ENCODE measurements at places on chromosomes 7 and 10.
A peak's percentile ranks its signal among the peaks of the same experiment; 100 is the strongest.

GRCh38 chr10:118800920-118801319 lies 46.1 kb upstream of the CACUL1 start:
- DNase-seq, result no peak

- DNase-seq, result no peak
Observed at GRCh38 chr7:133060004-133060403, 21.9 kb downstream of the CHCHD3 start.

DNA sequence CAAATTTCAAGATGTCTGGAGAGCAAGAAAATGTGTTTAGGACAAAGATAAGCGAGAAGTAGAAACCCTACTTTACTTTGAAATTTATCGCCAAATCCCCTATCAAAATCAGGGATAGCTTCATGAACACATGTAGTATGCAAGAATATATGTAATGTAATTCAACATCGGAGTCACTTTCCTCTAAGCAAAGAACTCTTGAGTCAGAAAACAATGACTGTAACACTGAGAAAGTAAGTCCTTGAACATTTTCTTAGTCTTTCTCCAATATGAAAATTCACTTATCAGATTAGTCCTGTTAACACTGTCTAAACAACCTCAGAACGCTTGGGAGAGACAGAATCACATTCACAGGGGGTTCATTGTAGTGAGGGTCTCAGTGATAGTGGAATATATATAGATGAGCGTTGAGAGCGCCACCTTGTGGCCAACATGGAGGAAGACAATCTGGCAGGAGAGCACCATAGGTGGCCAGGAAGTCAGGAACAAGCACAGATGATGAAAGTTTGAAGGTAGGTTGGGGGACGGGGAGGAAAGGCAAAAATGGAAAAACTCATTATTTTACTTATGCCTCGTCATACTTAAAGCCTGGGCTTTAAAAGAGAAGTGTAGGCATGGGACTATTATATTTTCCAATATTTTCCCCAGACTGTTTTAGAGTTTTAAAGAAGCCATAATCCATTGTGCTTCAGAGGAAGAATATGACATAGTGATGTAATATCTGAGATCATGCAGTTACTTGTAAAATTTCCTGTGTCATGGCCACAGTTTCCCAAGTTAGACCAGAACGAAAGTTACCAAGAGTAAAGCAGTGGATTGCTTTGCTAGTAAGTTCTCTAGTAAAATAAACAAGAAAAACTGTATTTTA lies 115.5 kb upstream of the GNAI1 start:
- peak; percentile 64 for DNase-seq

DNA sequence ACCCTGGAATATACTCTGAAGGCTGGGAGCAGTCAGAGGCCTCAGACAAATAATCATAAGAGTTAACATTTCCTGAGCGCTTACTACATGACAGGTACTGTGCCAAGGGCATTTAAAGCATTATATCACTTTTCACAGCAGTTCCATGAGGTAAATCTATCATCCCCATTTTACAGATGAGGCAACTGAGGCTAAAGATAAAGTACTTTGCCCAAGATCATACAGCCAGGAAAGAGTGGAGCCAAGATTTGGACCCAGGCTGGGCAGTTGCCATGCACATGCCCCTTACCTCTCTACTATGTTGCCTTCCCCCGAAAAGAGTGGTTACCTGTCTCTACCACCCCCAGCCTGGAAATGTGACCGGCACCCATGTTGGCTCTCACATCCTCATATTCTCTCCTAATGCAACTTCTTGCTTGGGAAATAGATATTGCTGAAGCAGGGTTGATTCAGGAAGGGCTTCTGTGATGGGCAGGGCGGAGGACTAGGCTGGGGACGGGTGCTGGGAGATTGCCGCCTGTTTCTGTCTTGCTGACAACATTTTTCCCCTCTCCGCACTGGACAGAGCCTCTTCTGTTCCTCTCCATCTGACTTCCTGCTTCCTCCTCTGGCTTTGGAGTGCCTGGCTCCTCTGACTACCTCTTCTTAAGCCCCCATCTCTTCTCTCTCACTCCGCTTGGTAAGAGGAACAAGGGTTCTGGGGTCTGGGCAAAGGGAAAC lies 13.8 kb downstream of the SMO start:
- DNase-seq, result no peak

DNA sequence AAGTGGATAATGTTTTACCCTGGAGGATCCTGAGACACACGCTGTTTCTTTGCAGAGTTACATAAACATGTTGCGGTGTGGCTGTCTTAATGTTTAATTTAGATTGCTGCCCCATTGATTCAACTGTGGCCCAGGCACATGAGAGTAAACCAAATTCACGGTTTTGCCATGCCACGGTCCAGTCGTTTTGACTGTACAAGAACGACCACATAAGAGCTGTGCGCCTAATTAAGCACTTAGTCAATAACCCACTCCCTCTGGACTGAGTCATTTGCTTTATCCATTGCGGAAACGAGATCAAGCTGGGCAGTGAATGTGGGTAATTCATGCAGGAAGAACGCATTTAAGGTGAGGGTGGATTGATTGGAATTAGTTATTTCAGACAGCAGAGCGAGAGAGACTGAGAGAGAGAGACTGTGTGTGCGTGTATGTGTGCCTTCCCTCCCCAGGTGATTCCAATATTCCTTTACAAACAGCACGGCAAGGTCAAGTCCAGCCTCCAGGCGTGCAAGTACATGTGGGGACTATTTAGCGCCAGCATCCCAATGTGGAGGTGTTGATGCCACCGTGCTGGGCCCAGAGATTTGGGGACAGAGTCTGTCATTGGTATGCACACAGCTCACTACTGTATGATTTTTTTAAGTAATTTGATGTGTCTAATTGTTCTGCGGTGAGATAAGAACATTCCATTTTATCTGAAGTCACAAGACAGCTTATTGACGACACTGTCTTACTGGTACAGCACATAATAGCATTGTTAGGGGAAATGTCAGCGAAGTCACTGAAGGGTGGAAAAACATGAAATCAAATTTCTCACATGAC lies 8.4 kb upstream of the TEX36 start:
- DNase-seq, result no peak

GRCh38 chr10:29932991-29933390 lies 126.4 kb downstream of the JCAD start:
- DNase-seq, result no peak

DNA sequence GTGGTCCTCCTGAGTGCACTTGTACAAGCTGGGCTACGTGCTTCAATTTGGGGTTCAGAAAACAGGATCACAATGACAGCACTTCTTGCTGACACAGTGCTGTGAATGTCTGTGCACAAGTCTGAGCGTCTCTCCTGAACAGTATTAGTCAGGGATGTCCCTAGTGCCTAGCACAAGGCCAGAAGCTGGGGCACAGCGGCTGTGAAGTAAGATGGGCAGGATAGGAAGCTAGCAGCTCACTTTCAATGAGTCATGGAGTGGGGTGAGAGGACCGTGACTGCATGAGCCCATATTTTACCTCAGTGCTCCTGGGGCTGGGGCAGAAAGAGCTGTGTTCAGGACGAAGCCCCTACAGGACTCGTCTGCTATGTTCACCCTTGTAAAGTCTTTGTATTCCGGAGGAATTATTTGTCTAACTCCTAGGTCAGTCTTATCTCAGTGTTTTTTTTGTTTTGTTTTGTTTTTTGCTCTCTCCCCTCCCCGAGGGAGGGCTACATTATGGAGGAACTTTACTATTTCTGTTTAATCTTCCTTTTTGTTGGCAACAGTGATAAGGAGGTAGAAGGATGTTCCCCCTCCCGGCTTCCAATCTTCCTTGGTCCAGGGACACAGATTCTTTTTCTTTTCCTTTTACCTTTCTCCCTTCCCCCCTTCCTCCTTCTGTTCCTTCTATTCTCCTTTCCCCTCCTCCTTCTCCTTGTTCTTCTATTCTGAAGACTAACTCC lies 2.8 kb upstream of the LRMDA start:
- DNase-seq, result no peak
